ENCODE measurements at places on chromosomes 2 and 18. TPM values are rescaled to one million over a fixed set of nuclear protein-coding genes. Genes with fewer than 3 reads are reported as not detected.

Gene CDH20
- total RNA-seq: not detected

DNA sequence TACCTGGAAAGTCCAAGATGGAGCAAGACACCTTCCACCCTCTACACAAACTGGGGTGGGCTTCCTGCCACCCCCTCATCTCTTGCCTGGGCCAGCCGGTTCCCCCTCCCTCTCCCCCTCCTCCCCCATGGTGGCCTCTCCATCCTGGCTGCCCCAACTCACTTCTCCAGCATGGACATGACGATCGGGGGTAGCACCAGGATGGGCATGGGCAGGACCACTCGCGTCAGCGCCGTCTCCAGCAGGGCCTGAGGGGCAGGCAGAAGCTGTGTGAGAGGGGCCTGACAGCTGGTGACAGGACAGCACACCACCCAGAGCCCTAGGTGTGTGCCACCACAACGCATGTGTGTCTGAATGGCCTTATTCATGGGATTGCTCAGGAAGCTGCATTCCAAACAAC, 51.0 kb downstream of the EMX1 start:
- H3K4me1 ChIP-seq: no peaks in the 10 kb centered on the region
- H3K27ac ChIP-seq: no peak overlapping the region
- H3K36me3 ChIP-seq: no peaks in the 10 kb centered on the region
- no peak overlapping the region for H3K4me3 ChIP-seq

DNA sequence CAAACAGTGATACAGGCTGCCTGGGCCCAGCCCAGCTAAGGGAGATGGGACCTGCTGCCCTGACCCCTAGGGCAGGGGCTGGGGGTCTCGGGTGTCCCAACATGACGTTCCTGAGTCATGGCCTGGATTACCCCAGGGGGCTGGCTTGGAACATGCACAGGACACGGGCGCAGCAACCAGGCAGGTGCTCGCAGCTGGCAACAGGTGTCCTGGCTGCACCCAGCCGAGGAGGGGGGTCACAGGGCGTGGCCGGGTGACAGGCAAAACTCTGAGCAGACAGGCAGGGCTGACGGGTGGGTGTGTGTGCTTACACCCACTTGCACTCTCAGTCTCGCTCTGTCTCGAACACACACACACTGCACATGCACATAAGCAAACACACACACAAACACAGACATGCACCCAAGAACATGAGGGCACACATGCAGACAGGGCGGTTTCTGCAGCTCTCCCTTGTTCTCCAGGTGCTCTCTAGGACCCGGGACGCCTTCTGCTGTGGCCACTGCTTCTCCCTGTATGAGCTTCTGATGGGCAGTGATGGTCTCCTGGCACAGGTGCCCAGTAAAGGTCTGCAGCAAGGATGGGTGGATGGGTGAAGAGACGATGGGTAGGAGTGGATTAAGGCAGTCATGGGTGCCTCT, 33.7 kb upstream of the TAF1B start:
- no peak overlapping the region for H3K27ac ChIP-seq
- no peak overlapping the region for H3K4me3 ChIP-seq
- no peaks in the 10 kb centered on the region for H3K36me3 ChIP-seq
- peaks cover 7% of the 10 kb centered on the region for H3K4me1 ChIP-seq
- DNase-seq: no peak
- no peaks in the 10 kb centered on the region for H3K27me3 ChIP-seq

DNA sequence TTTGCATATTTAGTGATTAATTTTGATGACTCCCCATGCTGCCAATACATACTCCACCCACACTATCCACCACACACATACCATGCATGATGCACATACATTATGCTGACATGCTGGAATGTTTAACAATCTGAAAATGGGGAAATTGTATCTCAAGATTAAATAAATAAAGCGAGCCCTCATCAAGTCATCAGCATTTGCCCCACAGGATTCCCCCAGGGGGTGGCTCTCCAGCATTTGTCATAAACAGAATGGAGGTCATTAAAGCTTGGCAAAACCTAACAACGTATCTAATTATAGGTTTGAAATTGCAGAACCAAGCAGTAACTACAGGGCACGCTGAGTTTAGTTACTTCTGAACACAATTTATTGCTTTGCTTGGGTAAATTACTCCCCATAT, 141.2 kb upstream of the TACR1 start:
- H3K27ac ChIP-seq: no peak overlapping the region
- H3K36me3 ChIP-seq: no peaks in the 10 kb centered on the region
- no peak for DNase-seq

DNA sequence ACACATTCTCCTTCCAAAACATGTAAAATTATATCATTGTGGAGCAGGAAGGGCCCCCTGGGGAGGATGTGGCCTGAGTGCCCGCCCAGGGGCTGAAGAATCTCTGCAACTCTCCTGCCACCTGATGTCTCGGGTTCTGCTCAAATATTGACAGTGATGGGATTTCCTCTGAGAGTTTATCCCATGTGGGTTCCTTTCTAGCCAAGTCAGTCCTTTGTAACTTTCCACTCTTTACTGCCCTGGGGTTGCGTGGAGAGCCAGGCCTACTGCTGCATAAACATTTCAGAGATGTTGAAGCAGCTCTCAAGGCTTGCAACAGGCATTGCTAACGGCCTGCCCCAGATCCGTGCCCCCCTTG, 4.0 kb upstream of the RAB17 start:
- no peaks in the 10 kb centered on the region for H3K36me3 ChIP-seq
- no peak for DNase-seq
- H3K27ac ChIP-seq: no peak overlapping the region
- H3K4me3 ChIP-seq: no peak overlapping the region
- no peaks in the 10 kb centered on the region for H3K27me3 ChIP-seq

DNA sequence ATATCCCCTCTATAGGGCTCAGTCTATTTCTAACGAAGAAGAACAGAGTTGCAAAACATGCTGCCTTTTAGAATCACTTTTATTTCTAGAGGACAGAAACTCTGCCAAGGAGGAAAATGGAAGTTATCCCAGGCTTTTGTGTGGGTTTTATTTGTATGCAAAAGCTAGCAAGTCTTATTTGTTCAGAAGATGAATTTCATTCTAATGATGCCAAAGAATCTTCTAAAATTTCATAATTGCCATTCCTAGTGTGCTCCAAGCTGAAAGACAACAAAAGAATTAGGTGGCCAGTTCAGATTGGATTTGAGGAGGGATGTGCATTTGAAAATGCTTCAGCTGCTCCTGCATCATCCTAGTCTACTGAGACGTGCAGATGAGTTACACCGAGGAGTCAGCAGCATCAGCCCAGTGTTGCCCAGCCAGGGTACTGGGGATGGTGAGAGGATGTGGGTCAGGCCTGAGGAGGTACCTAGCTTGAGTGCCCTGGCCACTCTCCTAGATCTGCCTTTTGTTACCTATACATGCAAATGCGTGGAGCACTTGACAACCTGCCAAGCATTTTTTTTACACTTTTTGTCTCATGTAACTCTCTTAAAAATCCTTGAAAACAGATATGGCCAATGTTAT, 80.1 kb downstream of the KCNS3 start:
- DNase-seq: no peak
- H3K4me1 ChIP-seq: no peaks in the 10 kb centered on the region
- H3K36me3 ChIP-seq: no peaks in the 10 kb centered on the region
- no peak overlapping the region for H3K27ac ChIP-seq
- no peak overlapping the region for H3K4me3 ChIP-seq

DNA sequence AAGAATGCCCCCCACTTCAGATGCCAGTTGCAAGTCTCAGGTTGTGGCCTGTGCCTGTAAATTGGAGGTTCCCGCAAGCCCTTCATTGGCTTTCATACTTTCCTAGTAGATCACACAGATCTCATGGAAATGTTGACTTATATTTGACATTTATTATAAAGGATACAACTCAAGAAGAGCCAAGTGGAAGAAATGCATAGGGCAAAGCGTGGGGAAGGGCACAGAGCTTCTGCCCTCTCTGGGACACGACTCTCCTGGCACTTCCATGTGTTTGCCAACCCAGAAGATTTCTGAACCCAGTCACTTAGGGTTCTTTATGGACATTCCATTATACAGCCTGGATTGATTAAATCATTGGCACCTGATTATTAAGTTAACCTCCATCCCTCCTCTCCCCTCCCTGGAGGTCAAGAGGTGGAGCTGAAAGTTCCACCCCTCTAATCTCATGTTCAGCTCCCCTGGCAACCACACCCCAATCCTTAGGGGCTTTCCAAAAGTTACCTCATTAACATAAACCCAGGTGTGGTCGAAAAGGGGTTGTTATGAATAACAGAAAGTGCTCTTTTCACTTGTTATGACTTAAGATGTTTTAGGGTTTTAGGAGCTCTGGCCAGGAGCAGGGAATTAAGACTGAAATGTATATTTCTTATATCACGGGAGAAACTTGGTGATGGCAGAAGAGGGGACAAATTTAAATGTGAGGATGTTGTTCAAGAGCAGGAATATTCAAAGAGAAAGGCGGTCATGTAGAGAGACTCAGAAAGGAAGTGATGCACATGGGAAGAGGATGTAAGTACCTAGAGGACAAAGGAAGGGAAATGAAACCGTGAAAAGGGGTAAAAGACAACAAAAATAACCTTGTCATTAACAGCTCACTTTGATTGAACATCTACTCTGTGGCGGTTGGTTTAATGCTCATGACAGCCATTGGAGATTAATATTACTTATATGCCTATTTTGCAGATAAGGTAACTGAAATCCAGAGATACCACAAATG, 31.8 kb downstream of the SP100 start:
- no peaks in the 10 kb centered on the region for H3K4me1 ChIP-seq
- H3K4me3 ChIP-seq: no peak overlapping the region
- H3K27me3 ChIP-seq: no peaks in the 10 kb centered on the region
- H3K27ac ChIP-seq: no peak overlapping the region

- no peaks in the 10 kb centered on the region for H3K27me3 ChIP-seq
- DNase-seq: no peak
- H3K4me3 ChIP-seq: no peak overlapping the region
- no peaks in the 10 kb centered on the region for H3K36me3 ChIP-seq
- H3K4me1 ChIP-seq: no peaks in the 10 kb centered on the region
Observed at GRCh38 chr18:40120356-40120755, 1834.7 kb upstream of the PIK3C3 start.

- H3K4me1 ChIP-seq: no peaks in the 10 kb centered on the region
- H3K27ac ChIP-seq: no peak overlapping the region
- H3K4me3 ChIP-seq: no peak overlapping the region
- peaks cover 11% of the 10 kb centered on the region for H3K27me3 ChIP-seq
Observed at GRCh38 chr2:20955277-20956026, 88.4 kb downstream of the APOB start.

DNA sequence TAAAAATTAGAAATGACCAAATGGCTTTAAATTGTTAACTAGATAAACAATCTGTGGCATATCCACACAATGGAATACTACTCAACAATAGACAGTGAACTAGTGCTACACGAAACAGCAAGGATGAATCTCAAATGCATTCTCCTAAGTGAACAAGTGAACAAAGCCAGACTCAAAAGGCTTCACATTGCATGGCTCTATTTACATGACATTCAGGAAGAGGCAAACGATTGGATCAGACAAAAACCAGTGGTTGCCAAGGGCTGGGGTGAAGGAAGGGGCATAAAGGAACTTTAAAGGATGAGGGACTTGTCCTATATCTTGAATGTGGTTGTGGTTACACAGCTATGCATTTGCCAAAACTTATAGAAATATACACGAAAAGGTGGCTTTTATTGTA, 184.3 kb downstream of the RPIA start:
- DNase-seq: no peak
- H3K4me1 ChIP-seq: no peaks in the 10 kb centered on the region
- no peak overlapping the region for H3K27ac ChIP-seq
- no peaks in the 10 kb centered on the region for H3K36me3 ChIP-seq
- peaks cover 35% of the 10 kb centered on the region for H3K27me3 ChIP-seq

GRCh38 chr2:64201151-64201550, 56.9 kb upstream of the PELI1 start:
- no peak for DNase-seq
- H3K27ac ChIP-seq: no peak overlapping the region
- H3K4me3 ChIP-seq: no peak overlapping the region
- H3K4me1 ChIP-seq: no peaks in the 10 kb centered on the region

- H3K4me3 ChIP-seq: no peak overlapping the region
- no peak for DNase-seq
- peaks cover 18% of the 10 kb centered on the region for H3K4me1 ChIP-seq
- no peak overlapping the region for H3K27ac ChIP-seq
- H3K36me3 ChIP-seq: no peaks in the 10 kb centered on the region
- H3K27me3 ChIP-seq: no peaks in the 10 kb centered on the region
Observed at GRCh38 chr2:181203916-181204315, 223.5 kb downstream of the UBE2E3 start.

DNA sequence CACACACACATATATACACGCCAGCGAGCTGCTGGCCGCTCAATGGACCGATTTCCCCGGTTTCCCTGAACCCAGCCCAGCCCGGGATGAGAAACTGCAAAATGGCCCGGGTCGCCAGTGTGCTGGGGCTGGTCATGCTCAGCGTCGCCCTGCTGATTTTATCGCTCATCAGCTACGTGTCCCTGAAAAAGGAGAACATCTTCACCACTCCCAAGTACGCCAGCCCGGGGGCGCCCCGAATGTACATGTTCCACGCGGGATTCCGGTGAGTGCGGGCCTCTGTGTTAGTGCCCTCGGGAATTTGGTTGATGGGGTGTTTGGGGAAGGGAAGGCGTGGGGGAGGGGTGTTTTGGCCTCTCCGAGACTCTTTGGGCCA, 392 bp downstream of the ST8SIA3 start:
- H3K27me3 ChIP-seq: peaks cover 26% of the 10 kb centered on the region
- H3K27ac ChIP-seq: no peak overlapping the region
- no peaks in the 10 kb centered on the region for H3K4me1 ChIP-seq
- H3K4me3 ChIP-seq: no peak overlapping the region
- DNase-seq: no peak

DNA sequence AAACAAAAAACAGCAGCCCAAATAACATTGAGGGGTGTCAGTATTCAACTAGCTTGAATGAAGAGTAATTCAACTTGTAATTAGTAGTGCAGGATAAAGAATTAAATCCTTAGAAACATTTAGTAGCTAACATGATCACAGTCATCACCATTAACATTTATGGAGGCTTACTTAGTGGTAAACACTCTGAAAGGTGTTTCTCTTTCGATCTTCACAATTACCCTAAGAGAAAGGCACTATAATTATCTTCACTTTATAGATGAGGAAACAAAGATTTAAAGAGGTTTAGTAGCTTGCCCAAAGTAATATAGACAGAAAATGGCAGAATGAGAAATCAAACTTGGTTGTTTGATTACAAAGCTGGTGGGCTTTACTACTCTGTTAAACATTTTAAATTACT, 81.5 kb downstream of the GAREM1 start:
- H3K36me3 ChIP-seq: no peaks in the 10 kb centered on the region
- H3K27me3 ChIP-seq: no peaks in the 10 kb centered on the region
- H3K4me1 ChIP-seq: peaks cover 3% of the 10 kb centered on the region
- H3K27ac ChIP-seq: no peak overlapping the region

Measured in HCT116 (cell line).